ENCODE measurements at places on chromosomes 1 and 21. TPM values are rescaled to one million over a fixed set of nuclear protein-coding genes. Genes with fewer than 3 reads are reported as not detected.

Gene LAD1
- not detected for total RNA-seq

Gene OPTC
- total RNA-seq, result not detected

Gene HSD3B2
- total RNA-seq, result not detected

Gene MAGOH
- 78.9 TPM for total RNA-seq

- DNase-seq, result no peak
Observed at GRCh38 chr1:187451238-187451637, 622.5 kb downstream of the PLA2G4A start.

- no peak for DNase-seq
Observed at GRCh38 chr1:59917026-59917784, 9.4 kb downstream of the CYP2J2 start.

DNA sequence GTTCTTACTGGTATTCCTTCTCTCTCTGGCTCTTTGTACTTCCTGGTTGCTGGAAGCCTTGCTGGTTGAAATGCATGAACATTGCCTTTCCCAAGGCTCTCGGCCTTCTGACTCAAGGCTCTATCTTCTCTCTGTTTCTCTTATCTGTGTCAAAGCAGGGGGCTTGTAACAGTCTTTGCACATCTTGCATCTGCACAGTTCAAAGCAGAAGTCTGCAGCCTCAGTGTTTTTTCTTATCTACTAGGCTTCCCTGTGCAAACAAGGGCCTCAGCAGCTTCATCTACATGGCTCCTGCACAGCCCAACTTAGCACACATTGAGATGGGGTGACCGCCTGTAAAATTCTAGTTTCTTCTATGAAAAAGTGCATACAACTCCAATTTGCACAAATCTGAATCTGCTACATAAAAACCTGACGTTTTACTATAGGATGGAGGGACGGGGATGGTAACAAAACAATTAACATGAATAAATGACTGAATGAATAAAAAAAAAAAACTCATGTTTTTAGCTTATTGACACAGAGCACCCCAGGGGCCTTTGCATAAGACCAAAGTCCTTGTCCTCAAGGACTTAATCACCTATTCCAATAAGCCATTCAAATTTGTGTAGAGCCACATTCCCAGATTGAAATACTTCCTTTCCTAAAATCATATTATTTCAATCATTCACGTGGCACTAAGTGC lies 458.3 kb downstream of the LMO4 start:
- no peak for DNase-seq

DNA sequence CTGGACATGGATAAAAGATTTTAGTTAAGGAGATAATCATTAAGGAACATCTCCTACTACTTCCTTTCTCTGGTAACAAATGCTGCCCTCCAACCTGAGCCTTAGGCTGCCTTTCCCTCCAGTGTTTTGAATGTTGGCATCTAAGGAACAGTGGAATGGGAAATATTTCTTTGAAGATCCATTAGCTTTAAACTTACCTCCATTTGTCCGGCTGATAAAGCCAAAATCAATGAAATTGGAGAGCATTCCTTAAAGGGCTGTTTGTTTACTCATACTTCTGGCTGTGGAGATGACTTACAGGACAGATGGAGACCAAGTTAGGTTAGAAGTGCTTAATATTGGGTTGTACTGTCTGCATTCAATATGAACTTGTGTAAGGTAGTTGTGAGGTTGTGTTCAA lies 439.1 kb downstream of the PLA2G4A start:
- no peak for DNase-seq

- DNase-seq, result no peak
Observed at GRCh38 chr1:213745451-213745850, 242.3 kb upstream of the PROX1 start.

DNA sequence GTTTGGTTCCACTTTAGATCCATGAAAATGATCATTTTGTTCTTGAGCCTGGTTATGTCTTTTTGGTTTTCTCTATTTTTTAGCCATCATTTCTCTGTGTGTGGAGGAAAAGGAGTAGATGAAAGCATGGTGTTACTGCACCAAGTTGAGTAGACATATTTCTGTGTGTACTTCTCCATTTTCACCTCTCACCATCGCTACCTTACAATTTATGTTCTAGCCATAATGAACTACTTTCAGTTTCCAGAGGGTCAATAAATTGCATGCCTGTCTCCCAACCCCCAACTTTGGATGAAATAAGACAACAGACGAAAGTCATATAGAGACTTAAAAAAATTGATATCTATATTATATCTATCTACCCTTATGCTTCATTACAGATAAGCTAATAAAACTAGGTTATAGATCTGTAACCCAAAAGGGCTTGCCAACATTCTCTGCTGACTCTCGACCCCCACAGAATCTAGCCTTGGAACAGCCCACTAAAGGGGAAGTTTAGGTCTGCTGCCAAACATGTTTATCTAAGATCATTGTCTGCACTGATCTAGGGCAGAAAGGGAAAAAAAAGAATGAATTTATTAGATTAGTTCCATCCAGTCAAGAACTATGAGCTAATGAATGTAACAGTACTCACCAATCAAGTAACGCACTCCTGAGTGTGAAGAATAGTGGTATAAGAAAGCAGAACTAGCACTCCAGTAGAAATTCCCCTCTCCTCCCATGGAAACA lies 7.5 kb upstream of the MAN1A2 start:
- DNase-seq, result no peak

GRCh38 chr1:228478912-228479711 lies 8.1 kb upstream of the RNF187 start:
- no peak for DNase-seq

DNA sequence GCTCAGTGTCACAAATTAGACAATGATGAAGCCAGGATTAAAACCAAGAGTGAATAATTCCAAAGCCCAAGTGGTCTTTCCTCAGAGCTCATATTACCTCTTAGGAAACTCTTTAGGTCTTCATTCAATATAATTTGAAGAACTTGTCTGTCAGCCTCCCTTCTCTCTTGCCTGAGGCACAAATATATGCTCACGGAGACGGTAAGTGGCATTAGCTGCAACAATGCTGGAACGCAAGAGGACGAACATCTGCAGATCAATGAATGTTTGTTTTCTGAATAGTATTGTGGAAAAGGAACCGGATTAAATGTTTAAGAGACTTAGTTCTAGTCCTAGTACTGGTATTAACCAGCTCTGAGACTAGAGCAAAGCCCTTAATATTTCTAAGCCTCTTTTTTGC lies 39.7 kb upstream of the LYST start:
- DNase-seq, result no peak

DNA sequence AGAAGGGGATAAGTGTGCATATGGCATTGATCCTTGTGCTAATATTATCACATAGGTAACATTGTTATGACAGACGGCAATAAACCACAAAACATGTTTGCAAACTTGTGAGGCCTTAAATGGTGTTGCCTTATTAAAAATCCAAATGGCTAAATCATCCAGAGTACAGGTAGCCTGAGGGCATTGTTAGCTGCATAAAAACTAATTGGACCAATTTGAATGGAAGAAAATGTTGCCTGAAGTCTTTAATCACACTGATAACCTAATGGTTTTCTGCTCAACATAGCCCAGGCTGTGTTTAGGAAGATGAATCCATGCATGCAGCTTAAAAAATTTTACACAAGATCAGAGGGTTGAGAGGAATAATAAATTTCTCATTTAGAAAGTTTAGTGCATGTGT lies 19.4 kb upstream of the LRRC53 start:
- no peak for DNase-seq

DNA sequence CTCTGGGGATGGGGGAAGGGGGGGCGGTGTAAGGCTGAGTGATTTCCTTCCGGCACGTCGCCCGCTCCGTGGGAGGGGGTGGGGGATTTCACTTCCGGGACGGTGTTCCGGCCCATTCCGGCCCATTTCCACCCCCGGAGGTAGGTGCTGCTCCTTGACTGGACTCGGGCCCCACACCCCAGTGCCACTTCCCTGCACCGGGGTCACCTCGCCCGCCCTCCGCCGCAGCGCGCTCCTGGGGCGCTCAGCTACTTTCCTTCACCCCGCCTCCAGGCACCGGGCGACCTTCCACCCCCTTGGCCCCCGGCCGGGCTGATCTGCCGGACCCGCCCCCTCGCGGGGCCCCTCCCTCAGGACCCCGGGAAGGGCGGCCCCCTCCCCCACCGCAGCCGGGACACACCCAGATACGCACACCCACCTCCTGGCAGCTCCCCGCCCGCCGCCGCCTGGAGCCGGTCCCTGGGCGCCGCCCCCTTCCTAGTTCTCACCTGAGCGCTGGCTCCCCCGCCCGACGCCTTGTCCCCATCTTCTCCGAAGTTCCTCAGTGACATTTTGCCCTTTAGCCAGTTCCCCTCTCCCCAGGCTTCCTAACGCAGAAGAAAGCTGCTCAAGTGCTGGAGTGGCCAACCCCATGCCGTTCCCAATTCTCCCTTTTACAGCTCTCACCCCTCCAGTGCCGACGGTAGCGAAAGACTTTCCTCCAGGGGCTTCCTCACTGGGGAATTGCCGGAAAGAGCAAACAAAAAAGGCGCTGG lies at the start of gene ZBTB37:
ZBTB37 (plus strand) TSS at position 115 of the 755 bp plus-strand sequence. CDS start 1,846 bp downstream, outside the sequence.
- peak; percentile 74 for DNase-seq

DNA sequence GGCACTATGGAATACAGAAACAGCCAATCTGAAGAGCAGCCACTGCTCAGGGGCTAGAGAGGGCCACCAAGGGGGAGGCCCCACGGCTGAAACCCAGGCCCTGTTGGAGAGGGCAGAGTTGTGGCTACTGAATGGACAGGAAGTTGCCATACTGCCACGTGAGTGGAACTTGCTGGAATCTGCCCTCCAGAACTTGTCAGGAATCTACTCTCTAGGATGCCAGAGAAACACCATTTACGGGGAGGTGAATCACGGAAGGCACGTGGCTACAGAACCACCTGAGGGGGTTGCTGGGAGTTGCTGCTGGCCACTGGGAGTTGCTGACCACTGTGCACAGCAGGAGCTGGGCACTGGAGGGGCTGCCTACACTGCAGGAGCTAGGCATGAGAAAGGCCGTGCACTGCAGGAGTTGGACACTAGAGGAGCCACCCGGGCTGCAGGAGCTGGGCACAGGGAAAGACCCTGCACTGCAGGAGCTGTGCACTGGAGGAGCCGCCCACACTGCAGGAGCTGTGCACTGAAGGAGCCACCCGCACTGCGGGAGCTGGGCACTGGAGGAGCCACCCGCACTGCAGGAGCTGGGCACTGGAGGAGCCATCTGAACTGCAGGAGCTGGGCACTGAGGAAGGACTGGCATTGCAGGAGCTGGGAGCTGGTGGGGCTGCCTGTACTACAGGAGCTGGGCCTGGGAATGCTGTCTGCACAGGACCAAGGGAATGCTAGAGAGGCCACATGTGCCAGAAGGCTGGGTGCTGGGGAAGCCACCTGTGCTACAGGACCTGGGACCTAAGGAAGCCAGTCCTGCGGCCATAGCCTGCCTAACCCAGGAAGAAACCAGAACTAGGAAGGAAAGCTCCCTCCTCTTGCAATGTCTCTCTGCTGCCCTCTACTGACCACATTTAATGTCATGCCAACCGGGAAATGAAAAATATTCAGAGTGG lies 343.4 kb downstream of the MATN1 start:
- DNase-seq, result peak; percentile 63

- no peak for DNase-seq
Observed at GRCh38 chr1:219847215-219847855, 81.0 kb downstream of the SLC30A10 start.

DNA sequence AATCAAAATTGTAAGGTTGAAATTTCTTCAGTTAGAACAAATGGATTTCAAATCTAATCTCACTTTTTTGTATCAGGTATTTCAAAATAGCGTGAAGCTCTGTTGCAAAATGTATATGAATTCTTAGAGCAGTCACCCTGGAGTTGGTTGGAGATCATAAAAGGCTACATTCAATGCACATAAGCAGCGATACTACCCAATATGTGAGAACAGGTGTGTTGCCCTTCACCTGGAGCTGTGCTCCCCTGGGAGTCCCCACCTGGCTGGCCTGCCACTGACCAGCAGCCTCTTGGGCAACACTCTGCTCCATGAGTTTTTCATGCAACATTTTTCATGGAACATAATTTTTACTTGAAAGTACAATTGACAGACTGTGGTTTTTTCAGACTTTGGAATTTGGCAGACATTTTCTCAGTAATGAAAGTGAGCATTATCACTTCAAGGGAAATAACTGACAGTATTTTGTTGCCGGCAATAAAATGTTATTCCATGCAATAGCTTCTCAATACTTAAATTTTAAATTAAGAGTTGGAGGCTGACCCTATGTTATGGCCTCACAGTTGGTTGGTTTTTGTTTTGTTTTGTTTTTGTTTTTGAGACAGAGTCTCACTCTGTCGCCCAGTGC lies 95.1 kb downstream of the ST3GAL3 start:
- DNase-seq, result no peak

DNA sequence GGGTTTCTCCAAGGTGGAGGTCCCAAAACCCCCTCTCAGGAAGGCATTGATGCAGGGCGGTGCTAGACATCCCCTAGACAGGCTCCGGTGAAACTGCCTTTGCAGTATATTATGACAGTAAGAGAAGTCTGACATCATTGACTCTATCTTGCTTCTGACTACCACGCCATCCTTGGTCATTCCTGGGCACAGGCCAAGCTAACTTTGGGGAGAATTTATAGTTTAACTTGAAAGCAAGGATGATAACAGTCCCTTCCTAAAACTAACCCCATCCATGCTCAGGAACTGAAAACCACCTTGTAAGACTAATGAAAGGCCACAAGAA lies 30.3 kb downstream of the RSPH1 start:
- no peak for DNase-seq

DNA sequence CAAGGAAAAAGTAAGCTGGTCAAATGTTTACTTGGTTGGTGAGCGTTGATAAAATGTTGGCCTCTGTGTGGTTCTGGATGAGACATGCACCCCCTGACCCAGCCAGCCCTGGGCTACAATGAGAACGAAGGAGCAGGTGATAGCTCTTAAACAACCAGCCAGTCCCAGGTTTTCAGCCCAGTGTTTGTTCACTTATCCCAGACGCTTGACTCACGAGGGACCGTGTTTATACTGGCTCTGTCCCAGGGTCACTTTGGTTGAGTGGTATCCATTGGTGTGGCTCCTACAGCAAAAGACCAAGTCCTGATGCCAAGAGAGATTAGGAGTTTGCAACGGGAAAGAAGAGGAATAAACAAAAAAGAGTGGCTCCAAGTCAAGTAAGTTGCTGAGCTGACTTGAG lies 86.9 kb downstream of the KCNJ15 start:
- DNase-seq, result no peak

DNA sequence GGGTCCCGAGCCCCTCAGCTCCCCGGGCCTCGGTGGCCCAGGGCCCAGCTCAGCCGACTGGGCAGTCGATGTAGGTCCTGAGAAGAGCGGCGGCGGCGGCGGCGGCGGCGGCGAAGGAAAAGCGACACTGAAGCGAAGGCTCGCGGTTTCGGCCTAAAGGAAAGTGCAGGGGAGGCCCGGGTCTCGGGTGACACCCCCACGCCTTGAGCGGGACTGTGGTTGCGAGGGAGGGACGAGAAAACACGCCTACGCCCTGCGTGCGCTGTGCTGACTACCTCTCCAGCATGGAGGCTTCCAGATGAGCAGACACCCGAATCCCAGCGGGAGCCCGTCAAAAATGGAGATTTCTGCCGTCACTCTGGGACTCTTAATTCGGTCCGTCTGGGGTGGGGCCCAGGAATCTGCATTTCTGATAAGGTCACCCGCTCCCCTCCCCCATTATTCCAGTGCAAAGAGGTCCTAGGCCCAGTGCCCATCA lies 31.2 kb downstream of the DNTTIP2 start:
- DNase-seq, result peak; percentile 63

- DNase-seq, result no peak
Observed at GRCh38 chr21:45768740-45769048, 125.2 kb downstream of the PCBP3 start.
